ENCODE measurements at places on chromosomes 13 and 19.

- DNase-seq: no peak
Observed at GRCh38 chr19:38537071-38537936, 80.4 kb downstream of the MAP4K1 start.

- no peak for DNase-seq
Observed at GRCh38 chr19:40317338-40317737, 30.9 kb downstream of the C19orf47 start.

DNA sequence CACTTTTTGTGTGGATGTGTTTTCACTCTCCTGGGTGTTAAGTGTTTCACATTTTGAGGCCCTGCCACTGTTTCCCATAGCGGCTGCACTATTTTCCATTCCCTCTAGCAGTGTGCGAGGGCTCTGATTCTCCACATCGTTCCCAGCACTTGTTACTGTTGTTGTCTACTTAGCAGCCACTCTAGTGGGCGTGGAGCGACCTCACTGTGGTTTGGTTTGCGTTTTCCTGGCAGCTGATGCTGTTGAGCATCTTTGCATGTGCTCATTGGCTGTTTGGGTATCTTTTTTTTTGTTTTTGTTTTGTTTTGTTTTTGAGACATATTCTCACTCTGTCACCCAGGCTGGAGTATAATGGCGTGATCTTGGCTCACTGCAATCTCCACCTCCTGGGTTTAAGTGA, 14.4 kb downstream of the NAXD start:
- DNase-seq: no peak

DNA sequence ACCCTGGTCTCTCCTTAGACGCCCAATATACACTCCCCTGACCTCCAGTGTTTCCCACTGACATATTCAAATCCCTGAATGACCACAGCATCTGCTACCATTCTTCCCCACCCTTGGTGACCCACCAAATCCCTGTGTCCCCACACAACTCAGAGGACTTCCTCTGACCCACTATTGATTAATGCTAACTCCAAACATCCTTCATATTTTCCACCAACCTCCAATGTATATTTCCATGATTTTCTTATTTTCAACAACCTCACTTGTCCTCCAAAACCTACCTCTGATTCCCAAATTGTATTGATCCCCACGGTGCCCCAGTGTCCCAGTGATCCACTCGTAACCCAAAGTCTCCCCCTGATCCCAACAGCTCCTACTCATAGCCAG, 526 bp upstream of the DMWD start:
- DNase-seq: no peak

DNA sequence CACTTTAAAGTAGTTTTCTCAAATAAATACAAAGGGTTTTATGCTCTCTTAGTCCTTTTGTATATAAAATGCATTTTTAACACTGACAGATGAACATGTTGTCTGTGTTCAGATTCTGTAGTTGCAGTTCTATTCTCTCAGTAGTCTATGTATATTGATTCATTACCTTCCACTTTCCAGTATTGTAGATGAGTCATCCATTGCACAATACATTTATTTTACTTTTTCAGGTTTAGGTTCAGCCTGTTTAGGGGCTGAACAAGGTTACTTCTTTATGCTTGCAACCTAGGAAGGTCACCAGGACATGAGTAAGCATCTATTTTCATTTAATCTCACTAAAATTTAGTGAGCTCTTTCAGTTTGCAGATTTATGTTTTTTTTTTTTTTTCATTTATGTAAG, 173.6 kb downstream of the NALCN start:
- DNase-seq: no peak

DNA sequence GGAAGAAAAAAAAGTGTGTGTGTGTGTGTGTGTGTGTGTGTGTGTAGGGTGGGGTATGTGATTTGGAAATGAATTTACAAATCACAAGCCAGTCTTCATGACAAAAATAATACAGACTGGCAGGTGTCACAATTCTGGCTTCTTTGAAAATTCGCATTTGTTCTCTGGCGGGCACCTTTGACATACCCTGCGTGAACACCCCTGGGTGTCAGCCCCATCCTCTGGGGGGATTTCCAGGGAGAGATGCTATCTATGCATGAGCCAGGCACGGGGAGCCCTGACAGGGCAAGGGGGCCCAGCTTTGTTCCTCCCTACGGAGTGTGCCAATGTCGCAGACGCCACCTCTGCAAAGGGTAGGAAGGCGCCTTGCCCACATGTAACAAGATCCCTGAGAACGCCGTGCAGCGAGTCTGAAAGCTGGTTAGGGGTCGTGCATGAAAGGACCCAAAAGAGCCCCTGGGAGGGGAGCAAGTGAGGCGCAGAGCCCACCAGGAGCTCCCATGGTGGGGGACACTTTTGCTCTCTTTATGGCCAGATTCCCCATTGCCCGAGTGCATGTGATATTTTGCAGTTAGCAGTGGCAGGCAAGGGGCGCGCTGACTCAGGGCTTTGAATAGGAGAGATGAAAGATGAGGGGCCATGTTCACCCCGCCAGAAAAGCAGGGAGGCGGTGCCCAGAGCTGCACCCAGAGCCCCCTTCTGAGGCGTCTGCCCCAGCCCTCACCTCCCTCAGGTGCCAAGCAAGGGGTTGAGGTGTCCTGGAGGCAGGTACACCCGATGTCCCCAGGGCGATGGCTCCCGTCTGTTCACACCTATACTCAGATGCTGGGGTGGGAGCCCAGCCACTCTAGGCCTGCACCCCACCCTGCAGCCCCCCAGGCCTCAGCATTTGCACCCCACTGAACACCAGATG, 45.3 kb downstream of the KLF2 start:
- DNase-seq: no peak

DNA sequence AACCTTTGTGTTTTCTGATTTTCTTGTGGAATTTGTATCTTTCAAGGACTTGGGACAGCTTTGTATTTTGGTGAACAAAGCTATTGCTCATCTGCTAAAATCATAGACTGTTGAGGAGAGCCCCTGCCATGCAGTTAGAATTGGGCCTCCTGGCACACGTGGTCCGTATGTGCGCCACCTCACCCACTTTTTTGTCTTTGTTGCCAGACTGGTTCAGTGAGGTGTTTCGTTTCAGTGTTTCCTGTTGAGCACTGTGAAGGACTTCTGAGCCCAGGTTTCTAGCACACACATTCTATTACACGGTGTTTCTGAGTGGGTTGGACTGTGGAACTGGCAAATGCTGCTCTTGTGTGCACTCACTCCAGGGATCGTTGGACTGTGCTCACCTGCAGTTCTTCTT, 37.6 kb upstream of the RNF113B start:
- DNase-seq: no peak

- peak; percentile 36 for DNase-seq
Observed at GRCh38 chr13:97758317-97758716, 195.2 kb upstream of the IPO5 start.

DNA sequence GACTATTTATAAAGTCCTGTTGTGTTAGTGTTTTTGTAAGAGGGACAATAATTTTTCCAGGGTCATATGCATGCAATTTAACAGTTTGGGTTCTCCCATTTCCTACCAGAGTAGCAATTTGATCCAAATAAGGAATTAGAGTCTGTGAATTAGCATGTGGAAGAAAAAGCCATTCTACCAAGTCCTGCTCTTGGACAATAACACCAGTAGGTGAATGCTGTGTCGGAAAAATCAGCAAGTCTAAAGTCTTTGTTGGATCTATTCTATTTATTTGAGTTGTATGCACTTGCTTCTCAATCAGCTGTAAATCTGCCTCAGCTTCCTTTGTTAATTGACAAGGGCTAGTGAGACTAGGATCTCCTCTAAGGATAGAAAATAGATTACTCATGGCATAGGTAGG, 21.4 kb upstream of the IL17D start:
- no peak for DNase-seq

- no peak for DNase-seq
Observed at GRCh38 chr13:91195789-91196188, 151.7 kb upstream of the MIR17HG start.

DNA sequence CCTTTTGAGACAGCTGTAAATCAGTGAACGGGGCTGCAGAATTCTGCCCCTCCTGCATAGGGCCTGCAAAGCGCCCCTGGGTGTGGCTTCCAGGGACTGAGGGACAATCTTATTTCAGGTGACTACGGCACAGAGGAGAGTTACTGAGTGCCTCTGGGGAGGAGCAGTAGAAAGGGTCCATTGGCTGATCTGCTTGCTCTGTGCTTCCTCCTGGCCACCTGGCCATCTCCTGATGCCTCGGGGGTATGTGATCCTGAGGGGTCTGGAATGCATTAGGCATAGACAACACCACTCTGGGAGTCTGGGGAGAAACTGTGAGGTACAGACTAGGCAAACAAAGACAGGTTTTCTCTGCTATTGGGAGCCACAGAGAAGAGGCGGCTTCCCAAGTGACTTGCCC, 2.8 kb downstream of the KCTD15 start:
- DNase-seq: no peak

DNA sequence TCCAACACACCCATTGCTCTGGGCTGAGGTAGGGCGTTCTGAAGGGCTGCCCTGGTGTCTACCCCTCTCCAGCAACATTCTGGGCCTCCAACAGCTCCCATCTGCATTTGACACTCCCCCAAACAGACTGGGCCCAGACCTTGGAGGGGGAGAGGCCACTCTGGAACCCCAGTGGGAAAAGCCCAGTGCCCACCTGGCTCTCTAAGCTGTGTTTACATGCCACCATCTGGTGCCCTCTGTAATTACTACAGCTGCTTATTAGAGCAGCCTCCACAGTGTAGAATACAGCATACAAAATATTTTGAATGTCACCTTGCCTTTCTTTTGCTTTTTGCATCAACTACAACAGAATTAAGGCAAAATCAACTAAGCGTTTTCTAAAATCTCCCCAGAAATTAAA, 35.8 kb upstream of the TM9SF2 start:
- DNase-seq: no peak

DNA sequence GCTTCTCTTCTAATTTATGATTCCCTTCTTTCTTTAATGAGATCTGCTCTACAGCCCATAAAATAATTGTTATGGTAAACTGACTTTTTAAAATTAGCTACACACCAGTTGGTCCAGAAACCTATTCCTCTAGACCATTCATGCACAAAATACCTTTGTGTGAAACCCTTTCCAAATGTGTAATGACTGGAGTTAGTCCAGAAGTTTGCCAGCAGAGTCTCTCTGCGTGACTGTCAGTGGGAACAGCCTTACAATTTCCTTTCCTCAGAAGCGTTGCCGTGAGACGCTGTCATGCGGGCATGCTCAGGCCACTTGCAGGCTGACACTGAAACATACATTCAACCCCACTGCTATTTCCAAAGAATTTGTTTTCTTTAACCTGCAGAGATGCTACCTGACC, 965.2 kb downstream of the PCDH9 start:
- no peak for DNase-seq

DNA sequence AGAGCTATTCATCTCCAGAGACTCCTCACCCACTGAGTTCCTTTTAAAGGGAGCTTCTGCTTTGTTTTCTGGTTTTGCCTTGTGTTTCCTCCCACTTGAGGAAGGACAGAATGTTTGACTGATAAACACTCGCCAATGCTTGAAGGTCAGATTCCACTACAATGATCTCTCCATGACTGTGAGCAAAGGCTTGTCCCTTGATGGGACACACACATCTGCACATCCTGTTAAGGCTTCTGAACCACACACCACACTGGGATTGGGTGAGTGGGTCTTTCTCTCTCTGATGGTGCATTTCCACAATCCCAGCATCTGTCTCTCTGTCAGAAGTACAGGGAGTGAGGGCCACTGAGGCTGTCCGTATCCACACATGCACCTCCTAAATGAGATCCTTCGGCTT, 245.3 kb downstream of the IRS2 start:
- DNase-seq: no peak

- DNase-seq: no peak
Observed at GRCh38 chr13:106246242-106246641, 289.2 kb downstream of the EFNB2 start.

- no peak for DNase-seq
Observed at GRCh38 chr19:49383599-49383998, 4.5 kb upstream of the KASH5 start.

- no peak for DNase-seq
Observed at GRCh38 chr19:44803442-44804428, 5.2 kb upstream of the BCAM start.

DNA sequence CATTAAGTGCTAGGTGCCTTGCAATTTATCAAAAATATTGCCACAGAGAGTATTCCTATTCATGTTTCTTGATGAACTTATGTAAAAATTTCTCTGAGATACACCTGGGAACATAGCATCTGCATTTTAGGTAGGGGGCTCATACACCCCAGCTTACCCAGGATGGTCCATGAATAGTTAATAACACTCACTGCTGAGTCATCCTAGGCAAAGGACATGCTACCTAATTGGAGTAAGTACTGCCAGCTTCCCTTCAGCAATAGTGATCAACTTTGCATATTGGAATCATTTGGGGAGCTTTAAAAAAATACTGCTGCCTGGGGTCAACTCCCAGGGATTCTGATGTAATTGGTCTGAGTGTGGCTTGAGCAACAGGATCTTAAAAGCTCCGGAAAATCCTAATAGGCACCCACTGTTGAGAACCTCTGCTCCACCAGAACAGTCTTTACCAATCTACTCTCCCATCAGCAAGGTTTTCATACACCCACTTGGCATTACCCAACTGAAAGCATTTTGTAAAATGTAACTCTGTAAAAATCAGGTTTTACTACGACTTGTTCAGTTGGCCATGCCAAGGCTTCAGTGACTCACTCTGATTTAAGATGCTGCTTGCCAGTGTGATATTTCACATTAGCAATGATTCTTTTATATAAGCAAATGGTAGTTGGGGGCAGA, 67.2 kb upstream of the FNDC3A start:
- DNase-seq: peak; percentile 58

DNA sequence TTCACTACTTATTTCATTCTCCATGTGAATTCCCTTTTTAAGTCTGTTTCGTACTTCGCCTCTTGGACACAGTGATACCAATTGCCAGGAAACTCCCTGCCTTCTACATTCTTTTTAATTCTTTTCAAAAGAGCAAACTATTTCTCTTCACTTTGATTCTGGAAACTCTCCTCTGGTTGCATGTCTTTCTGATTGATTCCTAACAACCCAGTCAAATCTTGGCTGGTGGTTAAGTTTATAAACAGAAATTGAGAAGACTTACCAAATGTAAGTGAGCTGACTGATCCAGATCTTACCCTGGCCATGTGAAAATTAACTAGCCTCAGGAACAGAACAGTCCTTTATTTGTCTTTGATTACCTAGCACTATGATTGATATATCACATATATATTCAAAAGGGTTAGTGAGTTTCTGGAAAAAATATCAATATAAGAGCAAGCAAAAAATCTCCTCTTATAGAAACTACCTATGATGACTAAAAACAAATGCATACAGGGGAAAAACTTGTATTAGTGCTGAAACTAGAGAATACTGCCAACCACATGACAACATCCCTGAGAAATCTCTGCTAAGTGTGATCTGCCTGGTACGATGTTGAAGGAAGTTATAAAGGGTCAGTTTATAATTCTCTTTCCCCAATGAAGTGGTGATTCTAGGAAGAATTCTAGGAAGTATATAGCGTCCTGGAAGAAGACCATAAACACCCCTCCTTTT, 152.6 kb upstream of the HTR2A start:
- DNase-seq: no peak

- DNase-seq: no peak
Observed at GRCh38 chr19:38193445-38193844, 30.6 kb downstream of the DPF1 start.

GRCh38 chr13:48265217-48265815, 32.3 kb downstream of the ITM2B start:
- DNase-seq: no peak
